ENCODE measurements at places on chromosomes 2 and 18.

DNA sequence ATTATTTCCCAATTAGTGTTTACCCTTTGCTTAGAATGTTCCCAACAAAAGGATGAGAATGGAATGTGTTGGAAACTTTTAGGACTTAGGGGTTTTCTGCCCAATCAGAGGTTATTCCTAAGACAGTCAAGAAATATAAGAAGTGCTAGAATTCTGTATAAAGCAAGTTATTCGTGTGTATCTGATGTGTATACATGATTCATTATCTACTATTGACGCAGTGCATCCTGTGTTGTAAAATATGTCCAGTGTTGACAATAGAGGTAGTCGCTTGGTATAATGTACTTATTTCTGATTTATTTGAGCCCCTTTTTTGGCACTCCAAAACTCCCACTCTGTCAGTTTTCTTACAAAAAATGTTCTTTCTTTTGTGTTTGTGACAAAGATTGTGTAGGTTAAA, 881 bp downstream of the PIKFYVE start:
- DNase-seq = no peak

DNA sequence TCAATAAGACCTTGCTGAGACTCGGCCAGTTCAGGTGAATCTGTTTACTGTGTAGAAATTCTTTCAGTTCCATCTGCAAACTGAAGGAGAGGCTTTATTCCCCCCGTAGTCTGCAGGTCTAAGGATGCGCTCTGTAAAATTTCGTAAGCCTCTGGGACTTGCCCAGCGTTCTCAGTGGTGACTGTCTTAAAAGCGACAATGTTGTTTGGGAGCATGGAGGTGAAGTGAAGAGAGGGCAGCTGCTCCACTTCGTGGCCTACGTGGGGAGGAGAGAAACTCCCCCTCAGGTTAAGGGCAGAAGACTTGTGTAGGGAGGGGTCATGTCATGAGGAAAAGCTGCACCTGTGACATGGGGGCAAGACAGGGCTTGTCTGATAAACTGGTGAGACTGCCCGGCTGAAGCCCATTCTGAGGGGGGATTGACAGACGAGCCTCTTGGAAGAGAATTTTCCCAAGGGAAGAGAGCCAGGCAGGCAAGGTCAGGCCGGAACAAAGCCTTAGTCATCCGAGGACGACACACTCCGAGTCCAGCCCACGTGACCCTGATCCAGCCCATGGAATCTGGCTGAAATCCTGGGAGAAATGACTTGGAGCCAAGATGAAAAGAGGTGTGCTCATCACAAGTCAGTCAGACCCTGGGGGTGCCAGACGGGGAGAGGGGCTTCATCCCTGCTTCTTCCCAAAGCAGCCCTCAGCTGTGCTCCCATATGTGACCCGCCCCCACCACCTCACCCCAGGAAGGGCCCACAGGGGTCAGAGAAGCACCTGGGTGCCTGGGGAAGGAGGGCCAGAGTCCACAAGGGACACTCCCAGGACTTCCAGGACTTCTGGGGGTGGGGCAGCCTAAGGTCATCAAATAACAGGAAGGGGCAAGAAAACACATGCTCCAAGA, 88.5 kb upstream of the SH3BP4 start:
- no peak for DNase-seq

DNA sequence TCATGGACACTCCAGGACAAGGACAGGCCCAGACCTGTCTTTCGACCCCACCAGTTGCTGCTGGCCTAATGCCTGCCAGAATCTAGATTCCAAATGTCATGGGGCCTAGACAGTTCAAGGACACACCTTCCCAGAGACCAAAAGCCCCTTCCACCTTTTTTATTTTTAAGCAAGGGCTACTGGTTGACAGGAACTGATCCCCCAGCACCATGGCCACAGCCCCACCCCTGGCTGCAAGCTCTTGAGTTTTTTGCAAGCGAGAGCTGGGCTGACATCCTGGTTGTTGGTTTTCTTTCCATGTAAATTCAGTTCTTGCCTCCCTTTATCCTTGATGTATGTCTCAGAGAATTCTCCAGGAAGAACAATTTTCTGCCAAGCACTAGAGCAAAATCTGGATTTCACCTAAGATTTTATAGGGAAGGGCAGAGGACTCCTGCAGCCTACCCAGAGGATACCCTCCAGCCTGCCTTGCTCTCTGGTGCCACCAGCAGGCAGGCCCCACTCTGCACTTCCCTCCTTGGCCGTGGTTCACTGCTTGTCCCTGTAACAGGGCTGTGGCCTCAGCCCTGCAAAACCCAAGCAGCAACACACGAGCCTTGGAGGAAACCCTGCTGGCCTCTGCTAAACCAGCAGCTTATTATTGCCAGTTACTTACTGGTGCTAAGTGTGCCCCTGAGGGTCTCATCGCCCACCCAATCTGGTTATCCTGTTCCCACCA, 97.7 kb downstream of the TWIST2 start:
- DNase-seq = no peak

DNA sequence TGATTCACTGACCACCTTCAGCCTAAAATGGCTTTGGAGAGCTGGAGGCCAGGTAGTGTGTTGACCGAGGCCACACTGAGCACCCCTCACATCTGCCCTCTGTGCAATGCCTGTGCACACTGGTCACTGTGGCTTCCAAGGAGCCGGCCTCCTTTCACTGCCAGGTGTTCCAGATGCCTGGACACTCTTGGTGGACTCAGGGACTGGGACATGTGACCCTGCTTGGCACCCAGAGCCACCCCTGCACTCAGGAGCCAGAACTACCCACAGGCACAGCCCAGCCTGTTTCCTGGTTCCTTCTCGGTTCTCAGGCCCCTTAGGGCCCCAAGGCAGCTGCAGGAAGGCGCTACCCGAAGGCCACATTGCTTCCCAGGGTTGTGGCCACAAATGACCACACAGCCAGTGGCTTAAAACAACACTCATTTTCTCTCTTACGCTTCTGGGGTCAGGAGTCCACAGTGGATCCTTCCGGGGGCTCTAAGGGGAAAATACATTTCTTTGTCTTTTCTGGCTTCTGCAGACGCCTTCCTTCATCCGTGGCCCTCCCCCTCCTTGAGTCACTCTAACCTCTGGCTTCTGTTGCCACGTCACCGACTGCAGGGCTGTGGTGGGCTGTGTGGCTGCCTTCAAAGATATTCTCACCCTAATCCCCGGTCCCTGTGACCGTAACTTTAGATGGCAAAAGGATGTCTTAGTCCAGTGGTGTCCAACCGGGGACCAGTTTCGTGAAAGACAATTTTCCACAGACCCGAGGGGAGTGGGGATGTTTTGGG, 78.6 kb downstream of the ASB1 start:
- no peak for DNase-seq

DNA sequence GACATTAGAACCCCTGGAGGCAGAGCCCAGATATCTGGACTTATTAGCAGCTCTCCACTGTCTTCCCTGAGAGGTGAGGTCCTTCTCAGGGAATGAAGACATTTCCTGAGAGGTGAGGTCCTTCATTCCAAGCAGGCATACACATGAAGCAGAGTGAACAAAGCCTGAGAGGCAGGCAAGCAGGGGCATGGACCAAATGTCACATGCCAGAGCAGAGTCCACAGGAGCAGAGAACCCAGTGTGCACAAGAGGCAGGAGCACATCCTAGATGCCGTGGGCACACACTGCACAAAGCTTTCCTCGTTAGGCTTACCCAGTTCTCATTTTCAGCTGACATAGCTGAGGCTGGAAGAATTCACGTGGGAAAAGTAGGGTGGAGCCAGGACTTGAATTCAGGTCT, 759.9 kb upstream of the HS6ST1 start:
- no peak for DNase-seq

DNA sequence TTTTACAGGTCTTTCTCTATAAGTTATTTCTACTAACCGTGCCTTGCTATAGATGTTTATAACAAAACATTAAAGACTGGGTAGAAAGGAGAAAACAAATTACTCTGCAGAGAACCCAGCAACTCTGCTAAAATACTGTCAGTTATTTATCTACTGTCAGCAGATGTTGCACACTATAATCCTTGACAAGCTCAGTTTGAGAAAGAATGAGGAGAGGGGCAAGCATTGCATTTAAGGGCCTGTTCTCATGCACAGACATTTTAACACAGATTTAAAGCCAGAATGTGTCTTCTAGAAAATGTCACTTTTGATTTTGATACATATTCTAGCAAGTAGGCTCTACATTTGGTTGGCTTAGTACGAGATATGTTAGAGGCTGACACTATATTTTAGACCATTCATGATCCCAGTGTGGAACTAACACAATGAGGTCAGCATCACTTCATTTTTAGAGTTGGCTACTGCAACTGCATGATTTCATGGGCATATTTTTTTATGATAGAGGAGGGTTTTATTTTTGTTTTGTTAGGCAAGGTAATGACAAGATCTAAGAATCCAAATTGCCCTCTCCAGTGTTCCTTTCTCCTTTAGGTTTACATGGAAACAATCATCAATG, 516.4 kb downstream of the ZEB2 start:
- DNase-seq = no peak

GRCh38 chr18:1995041-1995612, 576.2 kb downstream of the METTL4 start:
- no peak for DNase-seq

- no peak for DNase-seq
These were observed 110.5 kb upstream of the TACR1 start for GRCh38 chr2:75309596-75310463.

DNA sequence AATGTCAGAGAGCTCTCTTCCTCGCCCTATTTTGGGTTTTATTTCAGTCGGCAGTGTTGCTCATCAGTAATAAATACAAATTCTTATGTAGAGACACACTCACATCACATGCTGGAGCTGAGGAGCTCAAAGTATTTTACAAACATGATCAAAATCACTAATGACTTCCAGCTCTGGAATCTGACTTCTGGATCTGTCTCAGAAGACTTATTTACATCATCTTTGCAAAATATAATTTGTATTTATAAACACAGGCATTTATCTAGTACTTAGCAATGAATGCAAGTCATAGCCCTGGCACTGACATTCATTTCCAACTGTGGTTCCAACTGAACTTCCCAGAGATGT, 327.1 kb downstream of the NCKAP5 start:
- DNase-seq = no peak

DNA sequence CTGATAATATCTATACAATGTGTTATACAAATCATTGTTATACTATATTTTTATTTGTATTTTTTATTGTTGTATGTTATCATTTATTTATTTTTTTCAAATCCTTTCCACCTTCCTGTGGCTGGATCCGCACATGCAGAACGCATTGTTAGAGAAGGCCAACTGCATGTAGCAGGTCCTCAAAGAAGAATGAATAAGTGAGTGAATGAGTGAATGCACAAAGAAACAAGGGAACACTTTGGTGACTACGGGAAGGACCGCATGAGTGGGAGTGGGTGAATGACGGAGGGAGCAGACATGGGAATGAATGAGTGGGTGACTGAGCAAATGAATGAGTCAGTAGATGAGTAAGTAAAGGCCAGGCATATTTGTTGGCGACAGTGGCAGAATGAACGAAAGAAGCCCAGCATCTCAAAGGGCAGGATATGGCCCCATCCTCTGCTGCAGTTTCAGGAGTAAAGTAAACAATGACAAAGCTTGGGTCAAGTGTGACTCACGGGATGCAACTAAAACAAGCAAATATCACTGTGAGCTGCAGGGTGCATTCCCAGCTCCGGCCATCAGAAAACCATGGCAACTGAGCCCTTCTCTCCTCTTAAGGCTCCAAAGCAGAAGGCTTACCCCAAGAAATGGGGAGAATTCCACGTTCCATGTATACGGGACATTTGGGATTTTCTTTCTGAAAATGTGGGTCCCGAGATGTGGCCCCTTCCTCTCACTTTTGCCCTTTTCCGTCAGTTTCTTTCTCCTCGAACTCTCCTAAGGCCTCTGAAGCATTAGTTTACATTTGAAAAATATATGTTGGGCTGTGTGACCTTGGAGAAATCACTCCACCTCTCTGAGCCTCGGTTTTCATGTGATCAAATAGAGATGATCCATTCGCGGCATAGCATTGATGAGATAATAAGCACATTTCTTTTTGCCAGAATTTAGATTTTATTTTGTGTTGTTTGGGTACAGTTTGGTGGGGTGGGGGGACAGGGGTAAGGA, 24.5 kb downstream of the KCNF1 start:
- no peak for DNase-seq

DNA sequence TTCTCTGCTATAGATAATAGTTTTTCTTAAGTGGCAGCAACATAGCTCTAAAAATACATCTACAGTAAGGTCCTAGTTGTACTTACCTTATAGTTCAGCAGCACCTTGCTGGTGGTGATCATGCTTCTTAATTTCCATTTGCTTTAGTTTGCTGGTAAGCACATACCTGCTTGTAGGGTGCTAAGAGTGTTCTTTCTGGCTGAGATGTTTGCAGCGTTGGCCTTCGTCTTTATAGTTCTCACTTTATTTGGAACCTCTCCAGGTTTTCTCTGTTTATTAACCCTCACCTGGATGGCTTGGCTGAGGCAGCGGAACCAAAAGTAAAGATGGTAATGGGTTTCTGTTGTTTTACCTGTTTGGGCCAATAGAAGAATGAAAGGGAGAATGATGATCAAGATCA, 123.6 kb upstream of the EFEMP1 start:
- DNase-seq = no peak

- DNase-seq = no peak
These were observed 41.7 kb downstream of the VWA3B start for GRCh38 chr2:98128556-98129109.

DNA sequence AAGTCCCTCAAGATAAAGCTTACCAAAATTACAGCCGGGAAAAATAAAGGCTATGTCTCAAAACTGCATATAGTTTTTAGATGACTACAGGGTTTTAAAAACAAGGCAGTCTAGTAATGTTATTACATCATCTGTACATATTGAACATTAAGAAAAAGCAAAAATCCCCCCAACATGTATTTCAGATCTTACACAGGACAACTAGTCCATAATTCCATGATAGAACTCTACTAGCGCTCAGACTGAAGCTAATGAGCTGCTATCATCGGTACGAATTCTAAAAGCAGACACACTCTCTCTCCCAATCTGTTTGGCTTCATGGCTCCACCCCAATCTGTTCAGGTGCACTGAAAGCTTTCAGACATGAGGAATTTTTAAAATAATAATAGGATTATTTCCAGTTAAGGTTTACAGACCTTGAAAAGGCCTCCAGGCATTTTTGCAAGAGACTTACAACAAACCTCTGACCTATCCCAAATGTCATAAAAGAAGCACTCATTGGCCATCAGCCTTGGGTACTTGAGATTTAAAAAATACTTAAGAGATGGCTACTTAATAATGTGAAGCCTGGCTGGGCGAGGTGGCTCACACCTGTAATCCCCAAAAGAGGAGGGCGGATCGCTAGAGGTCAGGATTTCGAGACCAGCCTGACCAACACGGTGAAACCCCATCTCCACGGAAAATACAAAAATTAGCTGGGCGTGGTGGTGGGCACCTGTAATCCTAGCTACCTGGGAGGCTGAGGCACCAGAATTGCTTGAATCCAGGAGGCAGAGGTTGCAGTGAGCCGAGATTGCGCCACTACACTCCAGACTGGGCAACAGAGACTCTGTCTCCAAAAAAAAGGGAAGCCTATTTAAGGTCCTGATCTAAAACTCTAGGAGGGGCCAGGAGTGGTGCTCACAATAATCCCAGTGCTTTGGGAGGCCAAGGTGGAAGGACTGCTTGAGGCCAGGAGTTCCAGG, 2.0 kb downstream of the NPC1 start:
- no peak for DNase-seq

Data from stimulated activated CD8-positive, alpha-beta memory T cell treated with anti-CD3 and anti-CD28 coated beads, Interleukin-2, amount 100 ng/mL, for 1 hour (primary cell).